Activated CD4-positive, alpha-beta T cell treated with anti-CD3 and anti-CD28 coated beads, Interleukin-2, amount 50 U/mL, for 48 hours (primary cell): ENCODE measurements at places on chromosomes 2 and 18.

DNA sequence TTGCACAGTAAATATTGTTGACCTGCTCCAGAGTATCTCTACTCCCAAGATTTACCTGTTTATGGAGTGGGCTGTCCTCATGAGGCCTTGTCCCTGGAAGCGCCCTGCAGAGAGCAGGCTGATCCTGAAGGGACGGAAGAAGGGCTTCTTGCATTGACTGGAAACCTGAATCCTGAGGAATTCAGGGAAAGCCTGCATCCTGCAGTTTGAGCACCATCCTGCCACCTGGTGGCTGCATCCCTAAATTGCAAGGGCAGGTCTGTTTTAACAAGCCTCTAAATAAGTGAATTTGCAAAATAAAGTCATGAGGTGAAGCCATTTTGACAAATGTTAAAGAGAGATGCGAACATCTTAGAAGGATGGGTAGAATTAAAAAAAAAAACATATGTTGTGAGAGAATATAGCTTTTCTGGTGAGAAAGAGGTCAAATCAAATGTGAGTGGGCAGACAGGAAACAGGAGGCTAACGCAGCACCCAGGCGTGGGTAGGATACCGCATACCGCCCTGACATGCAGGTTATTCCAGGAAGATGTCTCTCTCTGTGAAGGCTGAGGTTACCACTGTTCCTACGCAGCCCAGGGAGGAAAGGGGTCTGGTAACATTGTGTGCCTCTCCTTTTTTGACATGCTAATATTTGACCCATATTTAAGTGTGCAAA is 754.9 kb downstream of the RNF144A start:
- DNase-seq = peak; percentile 72

DNA sequence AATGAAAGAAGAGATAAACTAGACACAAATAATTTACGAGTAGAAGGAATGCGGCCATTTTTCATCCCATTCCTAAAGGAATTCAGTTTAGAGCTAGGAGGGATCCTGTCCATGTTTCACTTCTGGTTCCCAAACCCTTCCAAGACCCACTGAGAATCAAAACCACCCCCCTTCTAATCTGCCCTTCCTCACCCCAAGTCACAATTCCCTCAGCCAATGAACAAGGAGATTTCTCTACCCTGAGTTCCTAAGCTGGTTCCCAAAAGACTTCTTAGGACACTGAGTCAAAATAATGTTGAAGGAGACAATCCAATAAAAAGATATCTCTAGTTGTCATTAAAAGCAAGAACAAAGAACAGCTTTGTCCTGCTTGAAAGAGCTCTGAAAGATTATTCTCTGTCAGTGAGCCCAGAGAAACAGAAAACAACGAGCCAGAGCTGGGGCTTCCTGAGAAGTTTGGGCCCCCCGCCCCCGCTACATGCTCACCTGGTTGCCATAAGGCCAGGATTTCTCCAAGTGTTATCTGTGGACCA is 45.7 kb downstream of the STK39 start:
- DNase-seq = no peak

DNA sequence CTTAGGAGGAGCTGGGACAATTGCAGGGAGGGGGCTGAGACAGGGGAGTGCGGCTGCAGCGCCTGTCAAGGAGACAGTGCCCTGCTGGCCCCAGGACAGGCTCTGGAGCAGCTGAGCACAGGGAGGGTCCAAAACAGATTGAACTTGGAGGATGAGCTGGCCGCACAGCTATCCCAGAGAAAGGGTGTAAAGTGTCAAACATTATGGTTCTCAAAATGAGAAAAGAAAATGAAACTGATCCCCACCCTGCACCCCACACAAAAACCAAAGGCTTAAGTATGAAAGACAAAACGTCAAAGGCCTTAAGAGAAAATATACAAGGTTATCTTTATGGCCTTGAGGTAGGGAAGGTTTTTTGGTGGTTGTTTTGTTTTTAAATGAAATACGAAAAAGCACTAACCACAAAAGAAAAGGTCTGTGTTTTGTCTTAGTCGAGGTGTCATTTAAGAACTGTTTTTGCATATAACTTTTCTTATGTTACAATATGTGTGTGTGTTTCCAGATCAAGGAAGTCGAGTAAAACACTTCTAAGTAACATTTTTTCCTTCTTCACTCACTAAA is 111.8 kb downstream of the HDAC4 start:
- DNase-seq = peak; percentile 56

DNA sequence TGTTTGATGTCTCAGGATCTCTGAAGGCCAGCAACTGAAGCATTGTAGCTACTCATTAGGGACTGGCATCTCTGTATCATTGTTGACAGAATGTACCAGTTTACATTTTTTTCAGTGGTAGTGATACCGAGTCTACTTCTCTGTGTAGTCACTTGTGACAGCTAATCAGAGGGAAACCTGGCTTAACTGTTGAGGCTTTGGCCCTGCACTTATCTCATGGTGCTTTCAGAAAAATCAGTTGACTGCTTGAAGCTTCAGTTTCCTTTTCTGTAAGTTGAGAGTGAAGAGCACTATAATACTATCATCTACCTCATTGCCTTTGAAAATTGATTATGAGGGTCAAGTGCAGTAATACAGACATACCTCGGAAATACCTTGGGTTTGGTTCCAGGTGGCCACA is 90.0 kb downstream of the COMMD1 start:
- DNase-seq = no peak
